Astrocyte of the hippocampus (primary cell): ENCODE measurements at places on chromosomes 7 and 10.

DNA sequence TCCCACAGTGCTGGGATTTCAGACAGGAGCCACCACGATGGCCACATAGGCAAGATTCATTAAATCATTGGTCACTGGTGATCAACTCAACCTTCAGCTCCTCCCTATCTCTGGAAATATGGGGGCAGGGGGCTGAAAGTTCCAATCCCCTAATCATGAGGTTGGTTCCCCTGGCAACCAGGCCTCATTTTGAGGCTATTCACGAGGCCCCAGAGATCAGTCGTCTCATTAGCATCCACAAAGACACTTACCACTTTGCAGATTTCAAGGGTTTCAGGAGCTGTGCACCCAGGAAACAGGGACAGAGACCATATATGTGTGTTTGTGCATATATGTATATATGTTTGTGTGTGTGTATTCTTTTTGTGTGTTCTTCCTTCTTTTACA is 7.7 kb upstream of the GUSB start:
- DNase-seq = no peak

DNA sequence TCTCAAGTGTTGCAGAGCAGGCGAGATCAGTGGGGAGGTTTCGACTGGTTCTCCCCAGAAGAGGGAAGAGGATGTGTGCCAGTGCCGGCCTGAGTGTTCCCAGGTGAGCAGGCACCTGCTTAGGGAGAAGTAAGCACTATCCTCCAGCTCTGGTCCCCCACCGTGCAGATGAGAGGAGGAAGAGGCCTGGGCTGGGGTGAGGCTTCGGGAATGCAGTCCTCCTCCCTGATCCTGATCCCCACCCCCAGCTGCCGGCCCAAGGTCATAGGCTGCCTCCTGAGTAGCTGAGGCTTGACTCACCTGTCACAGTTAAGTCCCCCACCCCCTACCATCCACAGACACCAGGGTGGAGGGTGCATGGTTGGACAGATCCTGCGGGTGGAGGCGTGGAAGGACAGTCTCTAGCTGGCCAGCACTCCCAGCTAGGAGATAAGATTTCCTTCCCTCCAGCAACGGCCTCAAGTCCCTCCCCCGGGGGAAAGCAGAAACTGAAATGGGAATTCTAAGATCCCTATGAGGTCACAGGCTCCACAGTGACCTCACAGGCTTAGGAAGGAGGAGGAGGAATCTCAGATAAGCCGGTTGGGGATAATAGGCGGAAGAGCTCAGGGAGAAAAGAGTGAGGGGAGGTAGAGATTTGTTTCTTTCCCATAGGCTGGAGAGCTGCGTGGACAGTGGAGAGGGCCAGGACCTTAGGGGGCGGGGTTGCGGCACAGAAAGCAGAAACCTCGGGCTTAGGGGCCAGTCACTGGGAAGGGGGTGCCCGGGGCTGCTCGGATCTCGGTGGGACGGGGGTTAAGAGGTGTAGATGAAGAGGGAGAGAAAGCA is 1.0 kb downstream of the LRCH4 start:
- DNase-seq = peak; percentile 68

- peak; percentile 69 for DNase-seq
These were observed 623.4 kb upstream of the IGFBP3 start for GRCh38 chr7:46544396-46545008.

GRCh38 chr7:4722308-4722707 is 40.2 kb downstream of the FOXK1 start:
- DNase-seq = no peak

GRCh38 chr7:55120501-55121198 is 101.8 kb downstream of the EGFR start:
- DNase-seq = no peak

DNA sequence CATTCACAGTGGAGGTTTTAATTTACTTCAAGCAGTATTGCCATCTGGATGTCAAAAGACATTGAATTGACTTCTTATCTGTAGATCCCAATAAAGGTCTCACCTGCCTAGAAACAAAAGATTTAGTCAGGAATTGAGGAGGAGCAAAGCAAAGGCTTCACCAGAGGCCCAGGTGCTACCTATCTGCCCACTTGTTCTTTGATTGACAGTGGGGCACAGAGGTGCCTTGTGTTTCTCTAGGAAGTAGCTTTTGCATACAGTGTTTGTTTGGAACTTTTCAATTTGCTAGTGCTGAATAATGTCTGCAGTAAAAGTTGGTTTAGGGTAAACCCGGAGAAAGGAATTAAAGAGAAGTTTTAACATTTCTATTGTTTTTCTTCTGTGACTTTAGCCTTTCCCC is 40.4 kb downstream of the AUTS2 start:
- no peak for DNase-seq

- DNase-seq = no peak
These were observed 219.7 kb upstream of the STK17A start for GRCh38 chr7:43363035-43363791.
